Parietal lobe (tissue), 2 donors: ENCODE measurements at places on chromosomes 12 and 14. TPM values are rescaled to one million over a fixed set of nuclear protein-coding genes. Genes with fewer than 3 reads are reported as not detected.

Gene PHETA1
- 7.8 TPM for total RNA-seq

Gene SERPINA4
- not detected for total RNA-seq

Gene ANO4
- 77.3 TPM for total RNA-seq

Gene TMEM117
- 13.8 TPM for total RNA-seq

Gene FAR2
- total RNA-seq: 37.9 TPM

Gene NFATC4
- 4.4 TPM for total RNA-seq

Gene ULK1
- 24.4 TPM for total RNA-seq

Gene SSTR1
- total RNA-seq: 10.0 TPM

Gene ZNF641
- total RNA-seq: 49.5 TPM
